ENCODE measurements at places on chromosomes 7 and 10.

GRCh38 chr7:25776744-25777123 lies 375.3 kb upstream of the NFE2L3 start:
- no peak for DNase-seq

DNA sequence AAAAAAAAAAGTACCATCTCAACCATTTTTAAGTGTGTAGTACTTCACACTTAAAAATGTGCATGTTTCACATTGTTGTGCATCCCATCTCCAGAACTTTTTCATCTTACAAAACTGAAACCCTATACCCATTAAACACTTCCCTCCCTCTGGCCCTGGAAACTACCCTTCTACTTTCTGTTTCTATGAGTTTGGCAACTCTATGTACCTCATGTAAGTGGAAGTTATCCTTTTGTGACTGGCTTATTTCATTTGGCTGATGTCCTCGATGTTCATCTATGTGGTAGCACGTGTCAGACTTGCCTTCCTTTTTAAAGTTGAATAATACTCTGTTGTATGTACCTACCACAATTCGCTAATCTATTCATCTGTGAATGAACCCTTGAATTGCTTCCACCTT lies 12.2 kb downstream of the KCNMA1 start:
- DNase-seq: no peak

GRCh38 chr10:3835770-3836169 lies 50.8 kb upstream of the KLF6 start:
- no peak for DNase-seq

GRCh38 chr7:152108359-152108758 lies 82.9 kb downstream of the GALNT11 start:
- no peak for DNase-seq

- peak; percentile 68 for DNase-seq
These were observed 28.2 kb downstream of the COL26A1 start for GRCh38 chr7:101390901-101391301.

DNA sequence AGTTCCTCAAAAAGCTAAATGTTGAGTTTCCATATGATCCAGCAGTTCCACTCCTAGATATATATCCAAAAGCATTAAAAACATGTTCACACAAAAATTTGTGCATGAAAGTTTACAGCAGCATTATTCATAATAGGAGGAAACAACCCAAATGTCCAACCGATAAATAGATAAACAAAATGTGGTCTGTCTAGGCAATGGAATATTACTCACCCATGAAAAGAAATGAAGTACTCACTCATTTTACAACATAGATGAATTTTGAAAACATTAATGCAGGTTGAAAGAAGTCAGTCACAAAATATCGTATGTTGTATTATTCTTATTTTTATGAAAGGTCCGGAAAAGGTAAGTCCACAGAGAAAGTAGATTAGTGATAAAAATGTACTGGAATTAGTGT lies 34.0 kb downstream of the BMPR1A start:
- DNase-seq: no peak

DNA sequence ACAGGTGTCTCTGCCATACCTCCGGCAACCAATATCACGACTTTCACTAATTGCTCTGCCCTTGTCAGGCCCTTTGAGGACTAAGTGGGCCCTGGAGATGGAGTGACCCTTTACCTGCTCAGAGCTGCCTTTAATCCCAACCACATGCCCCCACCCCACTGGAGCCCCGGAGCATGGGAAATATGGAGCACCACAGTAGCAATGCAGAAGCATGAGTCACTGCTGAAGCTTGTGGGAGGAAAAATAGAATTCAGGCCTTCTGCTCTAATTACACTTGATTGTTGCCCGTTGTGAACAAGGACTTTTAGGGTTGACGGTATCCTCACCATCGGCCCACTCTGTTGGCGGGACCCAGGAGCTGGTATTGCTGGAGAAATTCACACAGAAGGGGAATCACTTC lies 52.5 kb upstream of the FRMD4A start:
- DNase-seq: no peak

GRCh38 chr7:94039368-94040035 lies 35.3 kb upstream of the BET1 start:
- DNase-seq: no peak

- peak; percentile 21 for DNase-seq
These were observed 42.7 kb downstream of the FRMPD2 start for GRCh38 chr10:48231699-48232315.

GRCh38 chr7:116540743-116541142 lies 15.9 kb downstream of the CAV1 start:
- DNase-seq: no peak

DNA sequence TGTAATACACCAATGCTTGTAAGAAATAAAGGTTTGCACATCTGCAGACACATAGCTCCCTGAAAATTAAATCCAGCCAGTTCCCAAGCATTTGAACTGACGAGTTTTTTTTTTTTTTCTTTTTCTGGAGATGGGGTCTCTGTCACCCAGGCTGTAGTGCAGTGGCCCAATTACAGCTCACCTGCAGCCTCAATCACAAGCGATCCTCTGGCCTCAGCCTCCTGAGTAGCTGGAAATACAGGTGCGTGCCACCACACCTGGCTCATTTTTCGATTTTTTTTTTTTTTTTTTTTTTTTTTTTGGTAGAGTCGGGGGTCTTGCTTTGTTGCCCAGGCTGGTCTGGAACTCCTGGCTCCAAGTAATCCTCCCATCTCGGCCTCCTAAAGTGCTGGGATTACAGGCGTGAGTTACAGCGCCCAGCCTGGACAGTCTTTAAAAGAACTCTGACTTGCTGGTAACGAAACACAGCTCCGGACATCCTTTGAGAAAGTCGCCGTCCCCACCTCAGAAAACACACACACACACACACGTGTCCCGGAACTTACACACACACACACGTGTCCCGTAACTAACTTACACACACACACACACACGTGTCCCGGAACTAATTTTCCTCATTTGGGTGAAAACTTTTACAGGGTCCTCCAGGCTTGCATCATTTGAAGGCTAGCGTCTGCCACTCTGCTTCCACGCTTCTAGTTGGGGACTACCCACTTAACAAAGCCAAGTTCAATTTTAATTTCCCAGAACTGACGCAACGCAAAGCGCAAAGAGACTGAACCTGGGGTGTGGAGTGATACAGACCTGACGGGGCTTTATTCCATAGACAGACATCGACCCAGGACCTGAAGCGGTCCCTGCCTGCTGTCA lies 18.6 kb downstream of the OCM2 start:
- no peak for DNase-seq

Data from activated CD8-positive, alpha-beta memory T cell treated with anti-CD3 and anti-CD28 coated beads for 24 hours (primary cell).